ENCODE measurements at places on chromosomes 11 and 22. TPM values are rescaled to one million over a fixed set of nuclear protein-coding genes. Genes with fewer than 3 reads are reported as not detected.

SYT13 gene
- not detected for total RNA-seq

SHISAL1 gene
- 5.8 TPM for total RNA-seq

RCE1 gene
- total RNA-seq, result 8.8 TPM

ST14 gene
- 0.09 TPM for total RNA-seq

OR2D2 gene
- total RNA-seq, result 0.09 TPM

CD248 gene
- total RNA-seq, result 168 TPM
